Stimulated activated CD8-positive, alpha-beta memory T cell treated with anti-CD3 and anti-CD28 coated beads, Interleukin-12 subunit alpha, Interleukin-12 subunit beta, amount 100 ng/mL, for 4 hours (primary cell): ENCODE measurements at places on chromosomes 12 and 14.

- DNase-seq: no peak
Observed at GRCh38 chr14:42862114-42862513, 1255.4 kb downstream of the LRFN5 start.

DNA sequence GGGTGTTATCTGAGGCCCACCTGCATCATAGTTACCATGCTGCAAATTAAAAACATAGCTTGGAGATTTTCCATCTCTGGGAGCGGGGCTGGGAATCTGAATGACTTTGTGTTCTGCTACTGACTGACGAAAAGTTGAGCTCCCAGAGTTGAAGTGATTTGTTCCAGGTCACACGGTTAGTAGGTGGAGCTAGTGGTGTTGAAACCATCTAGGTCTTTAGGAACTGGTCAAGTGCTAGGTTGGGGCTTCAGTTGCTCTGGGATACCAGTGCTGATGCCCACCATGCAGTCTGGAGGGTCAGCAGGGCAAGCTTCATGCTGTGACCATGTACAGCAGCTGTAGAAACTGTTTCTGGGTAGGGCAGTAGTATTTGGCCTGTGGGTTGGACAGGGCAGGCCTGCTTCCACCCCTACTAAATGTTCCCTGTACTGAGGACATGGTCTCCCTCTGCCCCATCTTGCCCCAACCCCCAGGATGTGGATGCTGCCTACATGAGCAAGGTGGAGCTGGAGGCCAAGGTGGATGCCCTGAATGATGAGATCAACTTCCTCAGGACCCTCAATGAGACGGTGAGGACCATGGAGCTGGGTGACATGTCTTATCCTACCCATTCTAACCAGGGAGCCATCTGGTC is 5.3 kb downstream of the KRT7 start:
- no peak for DNase-seq

GRCh38 chr14:71752111-71752738 is 180.0 kb upstream of the RGS6 start:
- DNase-seq: no peak

DNA sequence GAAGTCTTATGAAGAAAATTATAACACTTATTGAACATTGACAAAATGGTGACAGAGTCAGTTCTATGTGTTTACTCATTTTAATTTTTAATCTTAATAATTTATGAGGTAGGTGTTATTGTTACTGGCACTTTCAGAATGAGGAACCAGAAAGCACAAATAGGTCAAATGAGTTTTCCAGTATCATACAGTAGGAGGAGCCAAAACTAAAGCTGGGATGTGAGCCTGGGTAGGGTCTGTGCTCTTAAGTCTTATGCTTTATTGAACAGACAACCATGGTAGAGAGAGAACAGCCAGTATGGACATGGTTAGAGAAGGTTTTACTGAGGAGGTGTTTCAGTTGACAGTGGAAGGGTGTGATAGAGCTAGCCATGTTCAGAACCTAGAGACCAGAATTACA is 775.7 kb downstream of the TMTC2 start:
- DNase-seq: no peak

DNA sequence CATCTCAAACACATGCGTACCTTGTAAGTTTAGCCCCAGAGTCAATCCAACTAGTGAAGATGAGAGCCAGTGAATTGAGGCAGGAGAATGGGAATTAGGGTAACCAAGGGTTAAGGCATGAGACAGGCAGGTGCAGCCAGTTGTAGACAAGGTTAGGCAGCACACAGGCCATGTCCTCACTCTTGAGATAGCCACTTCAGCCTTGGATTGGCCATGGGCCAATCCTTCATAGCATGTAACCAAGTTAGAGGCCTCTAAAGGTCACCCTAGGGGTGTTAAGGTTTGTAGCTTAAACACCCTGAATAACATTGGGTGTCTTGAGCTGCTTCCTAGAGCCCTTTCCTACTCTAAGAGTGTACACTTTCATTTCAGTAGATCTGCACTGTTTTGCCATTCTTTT is 208.2 kb upstream of the RBM19 start:
- DNase-seq: no peak

DNA sequence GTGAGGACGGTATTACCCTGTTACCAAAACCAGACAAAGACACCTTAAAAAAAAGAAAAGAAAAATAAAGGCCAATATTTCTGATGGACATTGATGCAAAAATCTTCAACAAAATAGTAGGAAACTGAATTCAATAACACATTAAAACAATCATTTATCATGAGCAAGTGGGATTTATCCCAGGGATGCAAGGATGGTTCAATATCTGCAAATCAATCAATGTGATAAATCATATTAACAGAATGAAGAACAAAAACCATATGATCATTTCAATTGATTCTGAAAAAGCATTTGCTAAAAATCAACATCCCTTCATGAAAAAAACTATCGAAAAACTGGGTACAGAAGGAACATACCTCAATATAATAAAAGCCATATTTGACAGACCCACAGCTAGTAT is 32.3 kb upstream of the ATP2B1 start:
- no peak for DNase-seq

DNA sequence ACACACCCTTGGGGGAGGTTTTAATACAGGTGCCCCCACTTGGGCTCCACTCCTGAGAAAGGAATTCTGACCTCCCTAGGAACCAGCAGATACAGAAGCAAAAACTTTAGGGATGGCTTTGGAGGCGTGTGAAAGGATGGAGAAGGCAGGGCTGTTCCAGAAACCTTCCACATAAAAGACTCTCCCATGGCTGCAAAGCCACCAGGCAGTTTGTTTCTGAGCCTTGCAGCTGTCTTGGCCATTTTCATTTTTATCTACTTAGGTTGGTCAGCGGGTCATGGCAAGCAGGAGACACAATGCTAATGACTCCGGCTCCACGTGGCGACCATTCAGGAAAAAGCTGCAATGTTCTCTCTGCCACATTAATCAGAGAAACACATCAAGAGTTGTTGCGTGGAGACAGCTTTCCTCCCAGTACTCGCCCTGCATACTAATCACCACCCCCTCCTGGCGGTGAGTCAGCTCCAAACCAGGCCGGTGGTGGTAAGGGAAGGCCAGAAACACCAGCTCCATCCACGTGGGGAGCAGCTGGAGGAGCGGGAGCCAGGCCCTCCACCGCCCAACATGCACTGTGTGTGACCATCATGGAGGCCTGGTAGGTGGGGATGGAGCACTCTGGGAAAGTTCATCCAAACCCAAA is 30.9 kb upstream of the IRF2BPL start:
- DNase-seq: no peak

GRCh38 chr12:93808169-93808899 is 131.2 kb downstream of the CRADD start:
- no peak for DNase-seq

DNA sequence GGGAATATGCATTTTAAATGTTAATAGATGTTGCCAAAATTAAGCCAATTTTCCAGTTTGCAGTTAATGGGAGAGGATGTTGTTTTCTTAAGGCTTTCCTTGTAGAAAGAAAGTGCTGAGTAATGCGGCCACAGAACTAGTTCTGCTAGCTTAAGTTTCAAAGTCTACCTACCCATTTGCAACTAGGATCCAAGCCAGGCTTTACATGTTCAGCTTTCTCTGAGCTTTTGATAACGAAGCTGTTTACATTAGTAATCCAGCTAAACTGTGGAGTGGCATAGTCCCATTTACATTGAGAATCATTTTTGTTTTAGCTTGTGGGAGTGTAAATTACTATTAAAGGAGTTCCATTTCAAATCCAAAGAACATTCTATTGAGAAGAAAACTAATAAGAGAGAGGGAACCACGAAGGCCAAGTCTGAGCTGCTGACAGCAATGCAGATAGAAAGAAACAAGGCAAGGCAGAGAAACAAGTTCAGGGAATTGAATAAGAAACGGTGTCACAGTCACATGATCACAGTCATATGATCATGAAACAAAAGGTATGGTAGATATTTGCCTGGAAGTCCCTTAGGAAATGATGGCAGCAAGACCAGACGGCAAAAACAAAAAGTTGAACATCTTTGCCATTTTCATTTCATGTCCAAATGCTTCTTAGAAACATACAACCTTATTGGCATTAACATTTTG is 274.9 kb downstream of the PAWR start:
- no peak for DNase-seq

DNA sequence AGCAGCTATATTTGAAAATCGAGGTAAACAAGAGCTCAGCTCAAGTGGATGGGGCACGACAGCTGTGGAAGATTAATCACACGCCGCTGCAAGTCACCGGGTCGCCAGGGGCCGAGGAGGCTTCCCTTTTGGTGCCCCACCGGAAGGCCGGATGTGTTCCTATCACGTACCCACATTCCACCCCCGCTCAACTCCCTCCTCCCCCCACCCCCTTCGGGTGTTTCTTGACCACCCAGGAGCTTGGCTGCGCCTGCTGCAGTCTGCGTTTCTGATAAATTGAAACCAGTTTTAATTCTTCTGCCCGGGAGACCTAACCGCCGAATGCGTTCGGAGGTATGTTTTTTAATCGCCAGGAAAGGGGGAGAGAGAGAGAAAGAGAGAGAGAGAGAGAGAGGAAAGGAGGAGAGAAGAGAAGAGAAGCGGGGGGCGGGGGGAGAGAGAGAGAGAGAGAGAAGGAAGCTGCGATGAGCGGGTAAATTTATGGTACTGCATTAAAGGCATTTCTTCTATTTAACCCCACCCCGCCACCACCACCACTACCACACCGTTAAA is 1.8 kb downstream of the SLC8A3 start:
- DNase-seq: no peak

DNA sequence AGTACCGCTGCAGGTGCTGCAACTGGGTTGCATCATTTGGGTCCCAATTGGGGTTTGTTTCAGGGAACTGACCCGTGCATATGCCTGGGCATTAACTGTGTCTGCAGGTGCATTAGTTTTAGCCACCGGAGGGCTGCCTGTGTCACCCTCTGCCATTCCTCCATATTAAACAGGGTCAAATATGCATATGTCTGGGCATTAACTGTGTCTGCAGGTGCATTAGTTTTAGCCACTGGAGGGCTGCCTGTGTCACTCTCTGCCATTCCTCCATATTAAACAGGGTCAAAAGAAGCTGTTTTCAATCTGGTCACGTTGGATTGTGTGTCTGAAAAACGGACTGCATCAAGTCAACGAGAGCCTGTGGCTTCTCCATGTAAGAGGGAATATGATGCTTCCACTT is 1317.0 kb downstream of the TMEM121 start:
- no peak for DNase-seq

GRCh38 chr12:13941258-13942249 is 39.8 kb downstream of the GRIN2B start:
- no peak for DNase-seq

DNA sequence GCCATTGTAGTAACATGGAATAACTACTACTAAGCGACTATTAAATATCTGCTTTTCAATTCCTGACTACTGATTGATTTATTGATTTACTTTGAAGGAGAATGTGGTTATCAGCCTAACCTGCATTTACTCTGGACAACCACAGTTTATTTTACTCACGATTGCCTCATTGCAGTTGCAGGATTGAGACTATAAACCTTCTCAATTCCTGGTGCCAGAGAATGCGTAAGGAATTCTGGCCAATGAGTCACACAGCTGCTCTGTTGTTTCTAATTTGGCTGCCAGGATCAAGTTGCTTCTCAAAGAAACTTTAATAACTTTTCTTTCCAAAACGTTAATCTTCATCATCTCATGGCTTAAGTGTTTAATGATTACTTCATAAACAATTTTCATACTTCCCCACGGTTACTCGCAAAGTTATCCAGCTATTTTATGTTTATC is 13.1 kb upstream of the TMTC1 start:
- DNase-seq: no peak

- DNase-seq: no peak
Observed at GRCh38 chr14:104004849-104005248, 62.5 kb upstream of the RD3L start.

DNA sequence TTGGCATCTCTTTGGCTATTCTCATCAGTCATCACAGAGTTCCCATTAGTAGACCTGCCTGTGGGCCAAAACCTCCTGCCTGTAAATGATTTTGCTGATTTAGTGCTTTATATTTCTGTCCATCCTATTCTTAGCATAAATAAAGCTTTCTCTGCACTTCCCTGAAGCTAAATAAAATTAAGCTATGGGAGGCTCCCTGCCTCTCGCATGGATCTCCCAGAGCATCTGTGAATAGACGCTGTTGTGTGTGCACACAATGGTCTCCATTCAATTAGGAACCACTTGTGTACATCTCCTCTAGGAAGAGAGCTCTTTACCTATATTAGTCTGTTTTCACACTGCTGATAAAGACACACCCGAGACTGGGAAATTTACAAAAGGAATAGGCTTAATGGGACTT is 80.4 kb downstream of the PPFIBP1 start:
- DNase-seq: no peak

- no peak for DNase-seq
Observed at GRCh38 chr12:117356048-117356447, 5.4 kb downstream of the NOS1 start.

DNA sequence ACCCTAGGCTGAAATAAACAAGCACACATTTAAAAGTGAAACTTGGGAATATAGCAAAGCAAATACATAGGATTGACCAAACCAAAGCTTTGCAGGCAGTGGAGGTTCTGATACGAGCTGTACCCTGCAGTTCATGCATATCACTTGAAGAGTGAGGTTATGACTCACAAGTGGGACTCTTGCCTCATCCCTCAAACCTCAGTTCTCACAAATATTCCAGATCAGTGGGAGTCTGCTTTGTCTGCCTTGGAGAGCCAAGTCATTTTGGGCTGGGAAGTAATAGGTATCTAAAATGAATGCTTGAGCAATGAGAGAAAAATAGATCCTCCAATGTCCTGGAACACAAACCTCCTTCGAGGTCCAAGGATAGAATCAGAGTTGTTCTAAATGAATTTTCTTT is 116.4 kb downstream of the LRIG3 start:
- no peak for DNase-seq

DNA sequence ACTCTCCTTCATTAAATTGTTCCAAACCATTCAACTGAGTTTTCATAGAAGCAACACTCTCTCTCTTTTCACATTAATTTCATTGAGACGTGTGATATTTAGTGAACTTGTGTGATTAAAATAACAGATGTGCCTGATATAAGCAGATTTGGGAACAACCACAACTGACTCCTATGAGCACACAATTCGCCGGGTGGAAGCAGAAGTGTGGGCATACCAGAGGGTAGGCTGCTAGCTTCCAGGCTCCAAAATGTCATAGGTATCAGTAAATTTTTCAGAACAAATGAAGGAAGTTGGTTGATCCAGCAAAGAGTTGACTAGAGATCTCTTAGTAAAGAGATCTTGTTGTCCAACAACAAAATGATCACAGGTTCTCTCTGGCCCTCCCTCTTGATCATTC is 429.7 kb downstream of the DPF3 start:
- DNase-seq: no peak

GRCh38 chr12:113273053-113273725 is 51.9 kb downstream of the TPCN1 start:
- no peak for DNase-seq

GRCh38 chr12:54935235-54935951 is 49.2 kb downstream of the TESPA1 start:
- no peak for DNase-seq

DNA sequence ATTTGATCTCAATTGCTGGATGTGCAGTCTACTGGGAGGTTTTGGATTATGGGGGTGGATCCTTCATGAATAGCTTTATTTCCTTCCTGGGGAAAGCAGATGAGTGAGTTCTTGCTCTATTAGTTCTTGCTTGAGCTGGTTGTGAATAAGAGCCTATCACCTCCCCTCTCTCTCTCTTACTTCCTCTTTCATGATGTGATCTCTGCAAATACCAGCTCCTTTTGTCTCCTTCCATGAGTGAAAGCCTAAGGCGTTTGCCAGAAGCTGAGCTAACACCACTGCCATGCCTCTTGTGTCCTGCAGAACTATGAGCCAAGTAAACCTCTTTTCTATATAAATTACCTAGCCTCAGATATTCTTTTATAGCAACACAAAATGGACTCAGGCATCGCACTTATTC is 302.7 kb downstream of the CCER1 start:
- no peak for DNase-seq
